ENCODE measurements at places on chromosomes 5 and 9.

- peak; percentile 97 for DNase-seq
Measured at GRCh38 chr5:136020383-136021015, 8.3 kb upstream of the TGFBI start.

GRCh38 chr9:116689486-116690032 lies 2.5 kb downstream of the TRIM32 start:
- DNase-seq = no peak

- no peak for DNase-seq
Measured at GRCh38 chr9:87586731-87587355, 89.2 kb downstream of the DAPK1 start.

- DNase-seq = no peak
Measured at GRCh38 chr5:143241892-143242291, 161.6 kb downstream of the NR3C1 start.

DNA sequence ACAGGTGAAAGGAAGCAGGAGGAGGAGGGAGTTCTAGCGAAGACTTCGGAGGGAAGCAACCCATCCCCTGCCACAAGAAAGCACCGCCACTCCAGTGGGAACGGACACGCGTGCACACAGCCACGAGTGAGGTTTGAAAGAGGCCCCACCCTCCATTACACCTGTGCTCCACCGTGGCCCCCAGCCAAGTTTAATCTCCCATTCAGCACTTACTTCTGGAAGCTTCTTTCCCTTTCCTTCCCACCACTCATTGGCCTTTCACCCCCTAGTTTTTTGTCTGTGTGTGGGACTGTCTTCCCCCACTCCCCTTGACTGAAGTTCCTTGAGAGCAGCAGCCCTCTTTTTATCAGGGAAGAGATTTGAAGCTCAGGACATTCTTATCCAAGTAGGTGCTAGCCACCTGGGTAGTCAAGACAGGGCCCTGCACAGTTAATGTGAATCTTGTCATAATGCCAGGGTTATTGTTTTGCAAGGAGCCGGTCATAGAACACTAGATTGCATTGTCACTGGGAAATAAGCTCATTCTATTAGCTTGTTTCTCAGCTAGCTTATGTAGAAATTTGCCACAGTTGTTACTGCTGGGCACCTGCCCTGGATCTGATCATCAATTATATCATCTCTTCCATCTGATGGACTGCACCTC lies 256.0 kb downstream of the DOCK8 start:
- no peak for DNase-seq

DNA sequence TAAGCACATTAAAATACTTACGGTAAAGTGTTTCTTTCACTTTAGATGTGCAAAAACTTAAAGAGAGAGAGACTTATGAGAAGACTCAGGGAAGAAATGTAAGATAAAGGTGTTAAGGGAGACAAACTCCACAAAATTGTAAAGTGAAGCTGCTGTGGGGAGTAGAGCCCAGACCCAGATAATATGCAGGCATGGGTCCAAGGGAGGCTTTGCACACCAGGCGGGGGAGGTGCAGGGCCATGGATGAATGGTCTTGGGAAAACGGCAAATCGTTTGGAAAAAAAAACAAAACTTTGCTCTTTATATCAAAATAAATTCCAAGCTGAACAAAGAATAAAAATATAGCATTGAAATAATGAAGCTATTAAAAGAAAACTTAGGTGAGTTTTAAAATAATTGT lies 9.1 kb downstream of the SYK start:
- no peak for DNase-seq

DNA sequence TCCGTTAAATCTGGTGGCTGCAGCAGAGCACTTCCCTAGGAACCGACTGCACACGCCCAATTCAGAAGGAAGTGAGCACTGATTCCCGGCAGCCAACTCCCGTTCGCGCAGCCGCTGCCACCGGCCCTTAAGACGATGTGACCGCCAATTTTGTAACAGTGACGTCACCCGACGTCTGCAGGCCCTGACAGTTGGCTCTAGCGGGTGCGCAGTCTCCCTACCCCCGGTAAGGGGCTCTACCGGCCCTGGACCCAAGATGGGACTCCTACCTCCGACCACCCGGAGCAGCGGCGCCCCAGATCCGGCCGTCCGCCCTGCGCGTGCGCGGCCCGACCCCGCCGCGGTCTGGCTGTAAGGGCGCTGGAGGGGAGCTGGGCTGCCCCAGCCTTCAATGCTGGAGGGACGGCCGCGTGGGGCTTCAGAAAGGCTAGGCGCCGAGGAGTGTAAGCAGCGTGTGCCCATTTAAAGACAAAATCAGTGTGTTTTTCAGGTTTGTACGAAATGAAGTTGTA lies 19.1 kb downstream of the DNAJA1 start:
- peak; percentile 80 for DNase-seq

GRCh38 chr5:143596824-143597223 lies 193.3 kb upstream of the NR3C1 start:
- no peak for DNase-seq

GRCh38 chr5:1208743-1209488 lies 7.5 kb downstream of the SLC6A19 start:
- DNase-seq = no peak

DNA sequence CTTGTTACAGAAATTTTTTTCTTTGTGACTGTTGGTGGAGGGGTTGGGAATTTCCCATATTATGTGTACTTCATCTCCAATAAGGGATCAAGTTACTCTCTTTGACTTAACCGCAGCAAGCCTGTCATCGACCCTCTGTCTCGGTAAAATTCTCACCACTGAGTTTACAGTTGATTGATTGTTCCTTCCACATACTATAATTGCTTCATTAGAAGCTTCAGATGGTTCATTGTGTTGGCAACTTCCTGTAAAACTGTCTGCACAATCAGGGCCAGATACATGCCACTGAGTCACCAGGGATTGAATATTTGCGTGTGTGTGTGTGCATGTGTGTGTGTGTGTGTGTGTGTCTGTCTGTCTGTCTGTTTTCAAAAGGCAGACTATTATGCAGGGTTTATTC lies 176.6 kb downstream of the ZNF462 start:
- peak; percentile 61 for DNase-seq

DNA sequence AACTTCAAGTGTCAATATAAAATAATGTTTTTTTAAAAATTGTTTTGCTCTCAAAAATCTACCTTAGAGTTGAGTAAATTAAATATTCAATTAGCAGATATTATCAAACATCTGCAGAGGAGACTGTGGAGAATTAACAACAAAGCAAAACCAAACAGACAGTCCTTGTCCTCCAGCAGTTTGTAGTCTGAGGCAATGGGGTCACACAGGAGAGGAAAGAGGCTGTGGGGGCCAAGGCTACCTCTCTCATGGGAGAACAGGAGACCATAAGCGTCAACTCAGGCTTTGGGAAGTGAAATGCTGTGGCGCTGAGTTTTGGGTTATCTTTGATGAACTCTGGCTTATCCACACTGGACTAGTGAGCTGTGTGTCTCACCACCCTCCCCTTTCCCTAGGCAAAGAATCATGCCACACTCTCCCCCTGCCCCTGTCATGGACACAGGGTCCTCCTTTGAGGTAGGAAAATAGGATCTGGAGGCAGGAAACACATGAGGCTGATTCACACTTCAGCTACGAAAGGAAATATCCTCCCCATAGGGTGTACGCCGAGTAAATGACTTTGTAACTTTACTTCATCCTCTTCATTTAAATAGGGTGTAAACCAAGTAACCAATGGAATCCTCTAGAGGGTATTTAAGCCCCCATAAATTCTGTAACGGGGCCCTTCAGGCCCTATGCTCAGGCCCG lies 152.7 kb downstream of the FSTL4 start:
- DNase-seq = no peak

- no peak for DNase-seq
Measured at GRCh38 chr5:81817980-81818379, 67.1 kb upstream of the SSBP2 start.

GRCh38 chr5:14374100-14374499 lies 207.5 kb upstream of the OTULINL start:
- no peak for DNase-seq

All from A172 (cell line).